Karpas-422 (cell line): ENCODE measurements at places on chromosomes 12 and 14.
A peak's percentile ranks its signal among the peaks of the same experiment; 100 is the strongest.

- peak; percentile 56 for DNase-seq
These were observed 440 bp upstream of the ISM2 start for GRCh38 chr14:77498984-77499527.

GRCh38 chr12:84508851-84509260, 403.7 kb downstream of the SLC6A15 start:
- DNase-seq, result no peak

DNA sequence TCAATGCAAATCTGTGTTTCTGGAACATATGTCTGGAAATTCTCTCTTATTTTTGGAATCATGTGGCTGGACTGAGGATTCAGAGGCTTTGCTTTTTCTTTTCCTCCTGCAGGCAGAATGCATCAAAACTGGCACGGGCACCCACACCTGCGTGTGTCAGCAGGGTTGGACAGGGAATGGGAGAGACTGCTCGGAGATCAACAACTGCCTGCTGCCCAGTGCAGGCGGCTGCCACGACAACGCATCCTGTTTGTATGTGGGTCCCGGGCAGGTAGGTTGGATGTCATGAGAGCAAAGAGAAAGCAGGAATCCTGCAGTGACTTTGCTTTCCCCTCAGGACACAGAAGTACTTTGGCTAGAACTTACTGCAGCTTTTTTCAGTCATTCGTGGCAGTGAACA, 90.3 kb downstream of the STAB2 start:
- DNase-seq, result no peak

DNA sequence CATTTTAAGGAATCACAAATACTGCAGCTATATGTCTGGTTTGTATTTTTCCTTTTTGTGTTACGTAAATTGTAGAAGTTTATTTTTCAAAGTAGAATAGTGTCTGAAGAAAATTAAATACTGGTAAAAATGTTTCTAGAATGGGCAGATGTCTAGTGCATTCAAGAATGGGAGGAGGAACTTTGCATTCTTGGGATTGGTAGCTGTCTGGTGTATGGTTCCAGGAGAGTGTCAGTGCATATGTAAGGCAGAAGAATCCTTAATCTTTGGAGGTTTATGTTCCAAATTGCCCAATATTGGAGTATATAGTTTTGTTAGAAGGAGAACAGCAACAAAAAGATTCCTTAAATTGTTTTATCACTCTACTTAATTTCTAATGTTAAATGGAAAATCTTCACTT, 13.5 kb downstream of the PAPOLA start:
- no peak for DNase-seq

DNA sequence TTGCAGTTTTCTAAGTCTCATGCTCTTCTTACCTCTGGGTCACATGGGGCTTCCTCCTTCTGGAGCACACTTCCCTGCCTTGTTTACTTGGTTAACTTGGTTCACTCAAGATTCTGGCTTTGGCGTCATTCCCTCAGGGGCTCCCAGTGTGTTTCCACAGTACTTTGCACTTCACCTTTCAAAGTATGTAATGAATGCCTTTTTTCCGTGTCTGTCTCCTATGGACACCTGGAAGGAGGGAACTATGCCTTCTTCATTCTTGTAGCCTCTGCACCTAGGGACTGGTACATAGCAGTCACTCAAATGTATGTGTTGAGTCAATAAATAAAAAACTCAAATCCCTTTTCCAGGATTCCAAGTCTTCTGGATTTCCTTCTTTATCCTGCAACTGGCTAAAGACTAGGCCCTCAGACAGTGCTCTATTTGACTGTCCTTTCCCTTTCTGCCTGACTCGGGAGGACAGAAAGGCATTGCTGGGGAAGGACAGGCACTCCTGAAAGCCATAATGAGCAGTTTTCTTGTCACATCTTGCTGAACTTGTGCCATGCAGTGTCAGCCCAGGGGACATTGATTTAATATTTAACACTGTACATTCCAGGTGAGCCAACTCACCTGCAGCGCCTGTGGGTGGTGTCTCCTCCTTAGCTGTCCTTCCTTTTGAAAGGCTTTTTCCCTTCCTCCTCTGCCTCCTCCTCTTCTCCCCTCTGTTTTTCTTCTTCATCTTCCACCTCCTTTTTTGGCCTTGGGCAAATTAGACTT, 12.8 kb downstream of the MYRFL start:
- no peak for DNase-seq

DNA sequence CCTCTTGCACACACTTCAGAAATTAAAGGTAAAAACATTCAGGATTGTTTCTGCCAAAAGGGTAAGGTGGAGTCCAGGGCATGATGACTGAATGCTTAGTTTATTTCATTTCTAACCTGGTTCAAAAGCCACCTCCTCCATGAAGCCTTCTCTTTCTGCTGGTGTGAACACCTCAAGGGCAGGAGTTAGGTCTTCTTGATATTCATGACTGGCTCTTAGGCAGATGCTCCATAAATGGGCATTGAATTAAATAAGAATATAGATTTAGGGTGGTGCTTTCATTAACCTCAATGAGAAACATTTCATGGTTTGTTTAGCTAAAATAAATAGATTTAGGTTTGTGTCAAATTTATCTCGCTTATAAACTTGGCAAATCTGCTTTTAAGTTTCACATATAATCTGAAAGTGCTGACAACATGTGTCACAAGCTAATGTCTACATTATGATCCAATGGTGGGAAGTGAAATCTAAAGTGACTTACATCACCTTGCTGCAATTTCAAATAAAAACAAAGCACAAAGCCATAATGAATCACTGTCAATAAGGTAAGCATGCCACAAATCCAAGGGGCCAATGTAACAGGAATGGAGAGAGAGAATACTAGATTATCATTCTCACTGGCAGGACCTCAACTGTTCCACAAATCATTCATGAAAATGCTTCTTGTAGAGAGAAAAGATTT, 72.7 kb upstream of the GRIP1 start:
- DNase-seq, result no peak

DNA sequence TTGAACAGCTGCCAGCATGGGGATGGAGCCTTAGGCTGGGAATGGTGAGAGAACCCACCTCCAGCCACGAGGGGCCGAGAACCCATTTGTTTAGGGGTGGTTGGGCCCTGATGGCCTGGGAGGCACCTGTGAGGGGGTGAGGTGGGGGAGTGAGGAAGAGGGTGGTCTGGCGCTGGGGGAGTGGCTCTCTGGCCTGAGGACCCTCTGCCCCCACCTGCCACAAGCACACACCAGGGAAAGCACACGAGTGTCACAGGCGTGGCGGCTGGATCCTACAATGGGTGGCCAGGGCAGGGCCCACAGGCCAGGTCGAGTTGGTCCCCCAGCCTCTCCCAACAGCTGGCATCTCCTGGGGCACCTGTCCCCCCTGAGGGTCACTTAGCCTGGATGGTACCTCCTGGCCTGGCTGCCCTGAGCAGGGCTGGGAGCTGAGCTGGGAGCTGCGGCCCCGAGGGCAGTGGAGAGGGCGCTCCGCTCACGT, 340.5 kb downstream of the TMEM121 start:
- DNase-seq, result no peak

DNA sequence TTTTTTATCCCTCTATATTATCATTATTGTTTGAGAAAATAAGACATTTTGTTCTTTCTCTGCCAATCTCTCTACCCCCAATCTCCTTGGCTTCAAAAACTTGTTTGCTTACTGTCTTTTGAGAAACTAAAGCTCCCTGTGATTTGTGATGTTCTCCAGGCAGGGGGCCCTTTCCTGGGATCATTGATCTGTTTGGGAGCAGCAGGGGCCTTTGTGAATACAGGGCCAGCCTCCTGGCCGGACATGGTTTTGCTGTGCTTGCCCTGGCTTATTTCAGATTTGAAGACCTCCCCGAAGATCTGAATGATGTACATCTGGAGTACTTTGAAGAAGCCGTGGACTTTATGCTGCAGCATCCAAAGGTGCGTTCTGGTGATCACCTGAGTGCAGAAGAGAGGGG, 4.5 kb downstream of the ACOT6 start:
- no peak for DNase-seq

DNA sequence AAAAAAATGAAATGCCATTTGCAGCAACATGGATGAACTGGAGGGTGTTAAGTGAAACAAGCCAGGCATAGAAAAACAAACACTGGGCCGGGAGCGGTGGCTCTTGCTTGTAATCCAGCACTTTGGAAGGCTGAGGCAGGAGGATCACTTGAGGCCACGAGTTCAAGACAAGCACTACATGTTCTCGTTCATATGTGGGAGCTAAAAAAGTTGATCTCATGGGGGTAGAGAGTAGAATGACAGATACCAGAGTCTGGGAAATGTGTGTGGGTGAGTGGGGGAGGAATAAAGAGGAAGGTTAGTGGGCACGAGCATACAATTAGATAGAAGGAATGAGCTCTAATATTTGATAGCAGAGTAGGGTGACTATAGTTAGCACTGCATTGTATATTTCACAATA, 21.5 kb downstream of the CACNA2D4 start:
- DNase-seq, result no peak
